ENCODE measurements at places on chromosomes 12 and 14.
A peak's percentile ranks its signal among the peaks of the same experiment; 100 is the strongest.

DNA sequence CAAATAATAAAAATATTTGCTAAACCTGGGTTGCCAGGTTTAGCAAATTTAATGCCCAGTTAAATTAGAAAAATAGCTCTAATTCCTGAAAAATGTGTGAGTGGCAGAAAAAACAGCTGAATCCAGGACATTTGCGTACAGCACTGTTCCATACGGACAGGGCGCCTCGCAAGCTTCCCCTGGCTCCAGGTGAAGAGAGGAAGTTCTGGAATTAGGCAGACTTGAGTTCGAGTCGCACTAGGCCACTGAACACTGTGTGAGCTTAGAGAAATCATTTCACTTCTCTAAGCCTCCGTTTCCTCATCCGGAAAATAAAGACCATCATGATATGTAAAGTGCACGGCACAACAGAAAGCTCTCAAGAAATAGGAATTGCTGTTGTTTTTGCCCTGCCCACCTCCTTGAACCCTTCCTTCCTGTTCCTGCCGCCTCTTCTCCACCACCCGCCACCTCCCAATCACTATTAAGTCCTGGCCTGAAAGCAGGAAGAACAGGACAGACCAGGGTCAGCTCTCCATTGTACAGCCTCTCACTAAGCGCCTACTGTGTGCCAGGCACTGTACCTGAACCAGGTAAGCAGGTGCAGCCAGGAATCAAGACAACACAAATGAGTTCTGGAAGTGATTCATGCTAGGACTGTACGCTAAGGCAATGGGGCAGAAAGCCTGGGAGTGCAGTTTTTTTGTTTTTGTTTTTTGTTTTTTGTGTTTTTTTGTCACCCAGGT is 763 bp upstream of the PHETA1 start:
- no peak for DNase-seq

GRCh38 chr14:100383727-100384158 is 60.6 kb downstream of the SLC25A47 start:
- peak; percentile 73 for DNase-seq

GRCh38 chr14:77106666-77107065 is 8.6 kb downstream of the CIPC start:
- DNase-seq, result no peak

GRCh38 chr12:121238604-121239350 is 28.8 kb downstream of the P2RX4 start:
- no peak for DNase-seq
